ENCODE measurements at places on chromosomes 7 and 10. TPM values are rescaled to one million over a fixed set of nuclear protein-coding genes. Genes with fewer than 3 reads are reported as not detected.

GRCh38 chr10:35937546-35937945, 295.4 kb upstream of the FZD8 start:
- no peak overlapping the region for H3K27ac ChIP-seq
- DNase-seq: no peak
- no peaks in the 10 kb centered on the region for H3K4me1 ChIP-seq
- no peaks in the 10 kb centered on the region for H3K27me3 ChIP-seq
- no peak overlapping the region for H3K4me3 ChIP-seq
- no peaks in the 10 kb centered on the region for H3K36me3 ChIP-seq

- peaks cover 10% of the 10 kb centered on the region for H3K27me3 ChIP-seq
- H3K4me1 ChIP-seq: no peaks in the 10 kb centered on the region
- H3K4me3 ChIP-seq: no peak overlapping the region
- DNase-seq: no peak
These were observed 266.1 kb downstream of the TCF7L2 start for GRCh38 chr10:113216102-113216501.

GRCh38 chr10:86327954-86328725, 38.5 kb downstream of the GRID1 start:
- DNase-seq: no peak
- H3K4me1 ChIP-seq: no peaks in the 10 kb centered on the region
- H3K27me3 ChIP-seq: peaks cover 15% of the 10 kb centered on the region
- no peak overlapping the region for H3K4me3 ChIP-seq

GRCh38 chr10:6563731-6564130, 16.3 kb downstream of the PRKCQ start:
- H3K27ac ChIP-seq: peak overlapping the region; percentile 82
- peaks cover 28% of the 10 kb centered on the region for H3K36me3 ChIP-seq
- peak overlapping the region; percentile 77 for H3K4me3 ChIP-seq
- H3K4me1 ChIP-seq: peaks cover 77% of the 10 kb centered on the region
- no peaks in the 10 kb centered on the region for H3K27me3 ChIP-seq

DNA sequence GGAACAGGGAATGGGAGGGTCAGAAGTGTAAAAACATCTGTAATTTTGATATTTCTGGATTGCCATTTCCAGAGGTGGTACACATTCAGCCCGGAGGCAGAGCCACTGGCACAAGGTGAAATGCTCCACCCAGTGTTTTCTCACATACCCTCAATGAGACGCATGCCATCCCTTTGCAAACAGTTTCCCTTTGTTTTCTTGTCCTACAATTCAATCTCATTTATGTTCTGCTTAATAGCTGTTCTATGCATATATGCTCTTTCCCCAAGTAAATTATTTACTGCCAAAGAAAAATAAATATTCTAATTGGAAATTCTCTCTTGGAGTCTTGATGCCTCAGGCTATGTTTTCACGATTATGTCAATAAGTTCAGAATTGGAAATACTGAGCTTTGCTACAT, 369.7 kb upstream of the AKR1E2 start:
- no peaks in the 10 kb centered on the region for H3K36me3 ChIP-seq
- DNase-seq: no peak
- peaks cover 21% of the 10 kb centered on the region for H3K27me3 ChIP-seq
- peaks cover under 1% of the 10 kb centered on the region for H3K4me1 ChIP-seq
- no peak overlapping the region for H3K27ac ChIP-seq
- H3K4me3 ChIP-seq: no peak overlapping the region

GRCh38 chr7:138564365-138564764, 104.3 kb downstream of the TRIM24 start:
- H3K27ac ChIP-seq: no peak overlapping the region
- H3K4me1 ChIP-seq: no peaks in the 10 kb centered on the region
- H3K36me3 ChIP-seq: peaks cover 83% of the 10 kb centered on the region
- H3K27me3 ChIP-seq: no peaks in the 10 kb centered on the region

GRCh38 chr7:157471259-157472125, 134.7 kb downstream of the DNAJB6 start:
- peak overlapping the region; percentile 79 for H3K27ac ChIP-seq
- H3K27me3 ChIP-seq: peaks cover under 1% of the 10 kb centered on the region
- H3K4me1 ChIP-seq: peaks cover 25% of the 10 kb centered on the region

- H3K27ac ChIP-seq: no peak overlapping the region
- DNase-seq: no peak
- no peak overlapping the region for H3K4me3 ChIP-seq
- no peaks in the 10 kb centered on the region for H3K27me3 ChIP-seq
- no peaks in the 10 kb centered on the region for H3K4me1 ChIP-seq
These were observed 57.1 kb downstream of the RELN start for GRCh38 chr7:103932389-103932788.

GRCh38 chr10:15346440-15347141, 24.5 kb downstream of the FAM171A1 start:
- H3K36me3 ChIP-seq: no peaks in the 10 kb centered on the region
- no peak overlapping the region for H3K4me3 ChIP-seq
- no peak overlapping the region for H3K27ac ChIP-seq
- no peaks in the 10 kb centered on the region for H3K4me1 ChIP-seq

DNA sequence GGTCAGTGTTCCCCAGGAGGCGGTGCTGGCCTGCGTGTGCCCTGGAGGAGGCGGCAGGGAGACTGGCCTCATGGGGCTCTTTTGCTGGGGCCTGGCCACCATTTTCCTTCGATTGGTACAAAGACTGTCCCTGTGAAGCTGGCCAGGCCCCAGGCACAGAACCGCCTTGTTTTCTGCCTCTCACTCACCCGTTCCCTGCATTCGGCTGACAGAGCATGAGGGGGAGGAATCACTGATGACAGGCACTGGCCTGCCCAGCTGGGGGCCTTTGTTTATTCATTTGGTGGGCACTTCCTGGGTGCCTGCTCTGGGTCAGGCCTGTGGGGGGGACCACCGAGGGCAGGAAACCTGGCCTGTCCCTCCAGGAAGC, 139.2 kb downstream of the FAM53B start:
- peaks cover 4% of the 10 kb centered on the region for H3K27me3 ChIP-seq
- no peak overlapping the region for H3K27ac ChIP-seq
- no peaks in the 10 kb centered on the region for H3K36me3 ChIP-seq
- H3K4me1 ChIP-seq: peaks cover 1% of the 10 kb centered on the region

- no peak for DNase-seq
- no peak overlapping the region for H3K27ac ChIP-seq
- no peaks in the 10 kb centered on the region for H3K36me3 ChIP-seq
- H3K4me1 ChIP-seq: no peaks in the 10 kb centered on the region
- H3K4me3 ChIP-seq: no peak overlapping the region
- H3K27me3 ChIP-seq: no peaks in the 10 kb centered on the region
These were observed 76.1 kb downstream of the BICC1 start for GRCh38 chr10:58588673-58589265.

- peaks cover 2% of the 10 kb centered on the region for H3K36me3 ChIP-seq
- no peak overlapping the region for H3K4me3 ChIP-seq
- peaks cover 15% of the 10 kb centered on the region for H3K27me3 ChIP-seq
- DNase-seq: no peak
- no peak overlapping the region for H3K27ac ChIP-seq
- no peaks in the 10 kb centered on the region for H3K4me1 ChIP-seq
These were observed 3.8 kb upstream of the ADAM12 start for GRCh38 chr10:126392068-126392467.

DNA sequence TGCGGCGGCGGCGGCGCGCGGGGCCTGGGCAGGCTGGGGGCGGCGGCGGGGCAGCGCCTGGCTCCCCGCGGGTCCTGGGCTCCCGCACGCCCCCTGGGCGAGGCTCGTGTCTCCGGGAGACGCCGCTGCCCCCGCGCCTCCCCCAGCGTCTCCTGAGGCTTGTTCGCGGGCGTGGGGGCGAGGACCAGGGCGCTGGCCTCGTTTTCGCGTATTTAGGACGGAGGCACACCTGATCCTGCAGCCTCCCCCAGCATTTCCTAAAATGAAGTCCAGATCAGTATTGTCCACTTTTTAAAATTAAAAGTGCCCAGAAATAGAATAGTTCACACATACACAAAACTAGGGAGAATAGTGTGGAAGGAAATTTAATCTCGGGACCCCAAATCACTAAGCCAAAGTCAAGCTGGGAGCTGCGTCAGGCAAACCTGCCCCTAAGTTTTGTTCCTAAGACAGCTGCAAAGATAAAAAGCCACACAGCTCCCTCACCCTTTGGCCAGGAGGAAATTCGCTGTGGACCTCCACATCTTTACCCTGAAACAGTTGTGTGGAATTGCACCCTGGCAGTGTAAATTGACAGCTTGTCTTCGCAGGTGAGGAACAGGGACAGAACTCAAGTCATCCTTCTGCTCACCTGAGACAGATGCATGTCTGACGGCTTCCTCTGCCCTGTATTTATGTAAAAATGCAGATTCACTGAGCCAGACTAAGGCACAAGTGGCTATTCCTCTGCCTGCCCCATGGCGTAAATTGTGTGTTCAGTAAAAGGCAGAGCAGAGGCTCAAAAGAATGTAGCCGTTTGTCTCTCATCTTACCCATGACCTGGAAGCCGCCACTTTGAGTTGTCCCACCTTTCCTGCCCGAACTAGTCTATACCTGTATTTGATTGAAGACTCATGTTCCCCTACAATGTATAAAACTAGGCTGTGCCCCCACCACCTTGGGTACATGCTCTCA, 740 bp downstream of the GALNT11 start:
- peaks cover 13% of the 10 kb centered on the region for H3K27me3 ChIP-seq
- DNase-seq: peak; percentile 62
- peaks cover 30% of the 10 kb centered on the region for H3K4me1 ChIP-seq

GRCh38 chr7:103717574-103717973, 271.6 kb upstream of the SLC26A5 start:
- no peaks in the 10 kb centered on the region for H3K4me1 ChIP-seq
- no peaks in the 10 kb centered on the region for H3K36me3 ChIP-seq
- no peak overlapping the region for H3K27ac ChIP-seq
- H3K4me3 ChIP-seq: no peak overlapping the region
- no peak for DNase-seq

- H3K4me3 ChIP-seq: no peak overlapping the region
- no peaks in the 10 kb centered on the region for H3K36me3 ChIP-seq
- H3K4me1 ChIP-seq: no peaks in the 10 kb centered on the region
- H3K27me3 ChIP-seq: no peaks in the 10 kb centered on the region
- no peak for DNase-seq
These were observed 89.8 kb downstream of the MBL2 start for GRCh38 chr10:52682766-52683165.

DNA sequence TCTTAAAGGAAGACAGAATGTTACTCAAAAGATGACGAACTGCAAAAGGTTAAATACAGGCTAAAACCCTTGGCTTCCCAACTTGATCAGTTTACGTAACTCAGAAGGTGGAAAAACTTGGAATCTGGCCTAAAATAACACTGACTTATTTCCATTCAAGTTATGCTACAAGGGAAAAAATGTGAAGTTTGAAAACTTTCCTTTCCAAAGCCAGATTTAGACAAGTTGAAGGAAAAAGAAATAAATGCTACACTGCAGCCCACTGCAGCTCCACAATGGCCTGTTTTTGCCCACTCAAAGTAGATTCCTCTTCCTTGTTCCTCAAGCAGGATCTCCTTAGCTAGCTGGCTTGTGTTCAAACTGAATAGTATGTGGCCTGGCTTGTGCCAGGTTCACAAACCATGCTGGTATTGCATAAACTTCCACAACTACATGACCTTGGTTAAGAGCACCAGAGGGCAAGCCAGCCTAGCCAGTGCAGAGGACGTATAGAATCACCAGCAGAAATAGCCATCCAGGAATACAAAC, 166.2 kb downstream of the CPEB3 start:
- no peak overlapping the region for H3K27ac ChIP-seq
- H3K27me3 ChIP-seq: no peaks in the 10 kb centered on the region
- no peaks in the 10 kb centered on the region for H3K36me3 ChIP-seq
- no peaks in the 10 kb centered on the region for H3K4me1 ChIP-seq

DNA sequence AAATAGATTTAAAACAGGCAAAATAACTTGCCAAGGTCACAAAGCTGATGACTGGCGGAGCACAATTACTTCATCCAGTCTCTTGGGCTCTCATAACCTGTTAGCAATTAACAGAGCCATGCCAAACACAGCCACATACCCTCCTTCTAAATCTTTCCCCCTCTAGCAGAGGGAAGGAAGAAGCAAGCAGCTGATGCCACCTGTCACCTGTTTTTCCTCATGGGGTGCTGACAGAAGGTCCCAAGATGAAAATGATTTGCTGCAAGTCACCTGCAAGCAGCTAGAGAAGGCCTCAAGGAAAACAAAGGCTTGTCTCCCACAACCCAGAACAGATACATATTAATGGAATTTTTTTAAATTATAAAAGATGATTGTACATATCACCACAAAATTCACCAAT, 117.8 kb downstream of the GFRA1 start:
- no peak overlapping the region for H3K27ac ChIP-seq
- H3K36me3 ChIP-seq: no peaks in the 10 kb centered on the region
- H3K4me3 ChIP-seq: no peak overlapping the region
- H3K4me1 ChIP-seq: no peaks in the 10 kb centered on the region
- DNase-seq: no peak

DNA sequence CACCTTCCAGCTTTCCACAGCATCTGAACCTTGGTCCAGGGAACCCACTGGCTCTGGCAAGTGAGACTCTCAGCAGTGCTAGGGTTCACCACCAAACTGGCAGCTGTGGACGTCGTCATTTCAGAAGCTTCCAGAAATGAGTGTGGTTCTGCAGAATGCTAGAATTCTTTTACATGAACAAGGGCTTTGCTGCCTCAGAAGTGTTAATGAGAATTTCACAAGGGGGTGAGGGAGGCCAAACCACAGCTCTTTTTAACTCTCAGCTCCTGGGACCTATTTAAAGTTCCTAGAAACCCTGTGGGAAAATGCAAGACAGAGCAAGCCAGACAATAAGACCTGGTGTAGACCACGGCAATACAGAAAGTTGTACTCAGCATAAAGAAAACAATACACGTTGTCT, 129.3 kb upstream of the BET1 start:
- H3K4me3 ChIP-seq: no peak overlapping the region
- DNase-seq: no peak
- H3K27me3 ChIP-seq: peaks cover 15% of the 10 kb centered on the region
- H3K27ac ChIP-seq: no peak overlapping the region
- H3K4me1 ChIP-seq: no peaks in the 10 kb centered on the region

CHCHD3 gene
- total RNA-seq: 76.2 TPM

SPDYE2B gene
- not detected for total RNA-seq

GPR37 gene
- total RNA-seq: not detected

ZNF3 gene
- 21.5 TPM for total RNA-seq

DOCK1 gene
- total RNA-seq: 1.5 TPM

DPP6 gene
- not detected for total RNA-seq
